Panc1 (cell line): ENCODE measurements at places on chromosomes 1 and 21. TPM values are rescaled to one million over a fixed set of nuclear protein-coding genes. Genes with fewer than 3 reads are reported as not detected.

The CR1L gene
- total RNA-seq = not detected

- H3K4me3 ChIP-seq = no peak overlapping the region
- no peaks in the 10 kb centered on the region for H3K36me3 ChIP-seq
- H3K27me3 ChIP-seq = no peaks in the 10 kb centered on the region
These were observed 109.3 kb upstream of the SPATA6 start for GRCh38 chr1:48581270-48581669.

- no peaks in the 10 kb centered on the region for H3K4me1 ChIP-seq
- no peaks in the 10 kb centered on the region for H3K27me3 ChIP-seq
- no peak overlapping the region for H3K4me3 ChIP-seq
- no peaks in the 10 kb centered on the region for H3K36me3 ChIP-seq
These were observed 52.8 kb upstream of the TBX15 start for GRCh38 chr1:119040906-119041305.

- H3K4me3 ChIP-seq = no peak overlapping the region
- no peaks in the 10 kb centered on the region for H3K4me1 ChIP-seq
- no peaks in the 10 kb centered on the region for H3K36me3 ChIP-seq
- no peaks in the 10 kb centered on the region for H3K27me3 ChIP-seq
- DNase-seq = peak; percentile 54
- H3K27ac ChIP-seq = no peak overlapping the region
These were observed 28.5 kb downstream of the CNIH3 start for GRCh38 chr1:224644553-224645154.

The PGLYRP3 gene
- total RNA-seq = not detected

GRCh38 chr1:2432441-2432844, 20.1 kb upstream of the PEX10 start:
- H3K27ac ChIP-seq = no peak overlapping the region
- H3K4me3 ChIP-seq = no peak overlapping the region
- no peaks in the 10 kb centered on the region for H3K27me3 ChIP-seq
- peaks cover 3% of the 10 kb centered on the region; the same call in 1 of the 2 replicates for H3K4me1 ChIP-seq
- DNase-seq = no peak

DNA sequence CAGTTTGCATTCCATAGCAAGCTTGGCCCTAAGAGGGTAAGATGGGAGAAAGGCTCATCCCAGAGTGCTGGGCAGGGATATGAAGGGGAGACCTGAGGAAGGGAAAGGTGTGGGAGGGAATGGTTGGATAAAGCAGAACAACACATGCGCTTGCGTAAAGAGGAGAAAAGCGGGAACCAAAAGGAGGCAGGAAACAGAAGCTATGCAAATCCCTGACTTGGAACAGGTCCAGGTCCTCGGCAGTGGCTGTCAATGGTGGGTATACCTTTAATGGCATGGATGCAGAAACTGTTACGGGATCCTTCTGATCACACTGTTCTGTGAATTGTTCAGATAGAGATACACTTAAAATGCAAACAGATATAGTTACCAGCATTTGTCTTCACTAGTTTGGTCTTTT, 455.6 kb downstream of the SIPA1L2 start:
- no peaks in the 10 kb centered on the region for H3K27me3 ChIP-seq
- H3K4me1 ChIP-seq = no peaks in the 10 kb centered on the region
- DNase-seq = no peak
- H3K36me3 ChIP-seq = no peaks in the 10 kb centered on the region

The BCL2L15 gene
- total RNA-seq = 0.10 TPM

DNA sequence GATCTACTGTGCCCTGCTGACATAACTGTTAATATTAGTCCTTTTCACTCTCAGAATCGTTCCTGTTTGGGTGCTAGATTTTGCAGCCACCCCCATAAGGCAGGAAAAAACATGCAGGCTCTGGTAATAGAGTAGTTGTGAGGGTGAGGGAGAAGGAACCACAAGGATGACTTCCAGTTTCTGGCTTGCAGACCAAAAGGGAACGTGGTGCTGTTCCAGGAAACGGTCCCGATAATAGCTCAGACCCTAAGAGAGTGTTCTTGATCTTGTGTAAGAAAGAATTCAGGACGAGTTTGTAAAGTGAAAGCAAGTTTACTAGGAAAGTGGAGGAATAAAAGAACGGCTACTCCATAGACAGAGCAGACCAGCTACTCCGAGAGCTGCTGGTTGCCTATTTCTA, 50.7 kb upstream of the RHOU start:
- H3K36me3 ChIP-seq = no peaks in the 10 kb centered on the region
- no peaks in the 10 kb centered on the region for H3K27me3 ChIP-seq
- no peaks in the 10 kb centered on the region; the same call in 1 of the 2 replicates for H3K4me1 ChIP-seq

DNA sequence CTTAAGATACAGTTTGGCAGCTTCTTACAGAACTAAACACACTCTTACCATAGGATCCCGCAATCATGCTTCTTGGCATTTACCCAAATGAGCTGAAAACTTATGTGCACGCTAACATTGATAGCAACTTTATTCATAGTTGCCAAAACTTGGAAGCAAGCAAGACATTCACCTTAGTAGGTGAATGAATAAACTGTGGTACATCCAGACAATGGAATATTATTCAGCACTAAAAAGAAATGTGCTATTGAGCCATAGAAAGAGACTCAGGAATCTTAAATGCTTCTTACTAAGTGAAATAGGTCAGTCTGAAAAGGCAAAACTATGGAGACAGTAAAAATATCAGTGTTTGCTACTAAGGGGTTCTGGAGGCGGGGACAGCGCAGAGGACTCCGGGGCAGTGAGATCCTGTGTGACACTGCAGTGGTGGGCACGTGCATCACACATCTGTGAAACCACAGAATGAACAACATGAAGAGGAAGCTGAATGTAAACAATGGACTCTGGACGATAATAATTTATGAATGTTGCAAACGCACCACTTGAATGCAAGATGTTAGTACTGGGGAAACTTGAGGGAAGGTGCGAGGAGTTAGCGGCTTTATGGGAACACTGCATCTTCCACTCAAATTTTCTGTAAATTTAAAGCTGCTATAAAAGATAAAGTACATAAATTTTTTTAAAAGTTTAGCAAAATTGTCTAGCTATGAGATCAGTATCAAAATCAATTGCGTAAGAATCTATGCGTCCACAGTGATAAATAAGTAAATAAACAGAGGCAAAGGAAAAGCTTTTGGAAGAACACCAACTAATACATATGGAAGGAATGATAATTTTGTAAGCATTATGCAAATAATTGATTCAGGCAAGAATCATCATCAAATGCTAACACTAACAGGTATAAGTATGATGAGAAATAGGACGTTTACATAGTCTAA, 15.4 kb upstream of the SPATC1L start:
- no peaks in the 10 kb centered on the region for H3K27me3 ChIP-seq
- no peak for DNase-seq
- H3K4me1 ChIP-seq = no peaks in the 10 kb centered on the region
- H3K36me3 ChIP-seq = peaks cover 6% of the 10 kb centered on the region; the same call in 1 of the 2 replicates

DNA sequence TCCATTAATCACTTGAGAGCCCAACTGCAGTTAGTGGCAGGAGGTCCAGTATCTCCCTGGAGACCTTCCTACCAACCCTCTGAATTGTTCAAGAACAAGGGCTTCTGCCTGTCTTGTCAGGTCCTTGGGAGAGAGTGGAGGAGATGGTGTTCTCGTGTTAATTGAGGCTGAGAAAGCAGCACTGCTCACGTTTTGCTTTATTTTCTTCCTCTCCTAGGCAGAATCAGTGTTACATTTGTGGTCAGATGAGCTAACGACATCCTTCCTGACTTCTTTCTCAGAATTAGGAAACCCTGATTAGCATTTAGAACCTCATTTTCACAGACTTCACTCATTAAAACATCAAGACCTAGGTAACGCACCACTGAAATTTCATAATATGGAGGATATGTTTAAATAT, 26.4 kb upstream of the LRIG2 start:
- no peak for DNase-seq
- H3K4me3 ChIP-seq = no peak overlapping the region
- H3K27me3 ChIP-seq = no peaks in the 10 kb centered on the region
- H3K4me1 ChIP-seq = no peaks in the 10 kb centered on the region

GRCh38 chr1:7552402-7552801, 218.7 kb upstream of the VAMP3 start:
- H3K27ac ChIP-seq = no peak overlapping the region; the same call in 1 of the 2 replicates
- no peaks in the 10 kb centered on the region for H3K27me3 ChIP-seq
- H3K4me1 ChIP-seq = peaks cover 29% of the 10 kb centered on the region
- H3K36me3 ChIP-seq = no peaks in the 10 kb centered on the region

The PPIAL4G gene
- not detected for total RNA-seq

DNA sequence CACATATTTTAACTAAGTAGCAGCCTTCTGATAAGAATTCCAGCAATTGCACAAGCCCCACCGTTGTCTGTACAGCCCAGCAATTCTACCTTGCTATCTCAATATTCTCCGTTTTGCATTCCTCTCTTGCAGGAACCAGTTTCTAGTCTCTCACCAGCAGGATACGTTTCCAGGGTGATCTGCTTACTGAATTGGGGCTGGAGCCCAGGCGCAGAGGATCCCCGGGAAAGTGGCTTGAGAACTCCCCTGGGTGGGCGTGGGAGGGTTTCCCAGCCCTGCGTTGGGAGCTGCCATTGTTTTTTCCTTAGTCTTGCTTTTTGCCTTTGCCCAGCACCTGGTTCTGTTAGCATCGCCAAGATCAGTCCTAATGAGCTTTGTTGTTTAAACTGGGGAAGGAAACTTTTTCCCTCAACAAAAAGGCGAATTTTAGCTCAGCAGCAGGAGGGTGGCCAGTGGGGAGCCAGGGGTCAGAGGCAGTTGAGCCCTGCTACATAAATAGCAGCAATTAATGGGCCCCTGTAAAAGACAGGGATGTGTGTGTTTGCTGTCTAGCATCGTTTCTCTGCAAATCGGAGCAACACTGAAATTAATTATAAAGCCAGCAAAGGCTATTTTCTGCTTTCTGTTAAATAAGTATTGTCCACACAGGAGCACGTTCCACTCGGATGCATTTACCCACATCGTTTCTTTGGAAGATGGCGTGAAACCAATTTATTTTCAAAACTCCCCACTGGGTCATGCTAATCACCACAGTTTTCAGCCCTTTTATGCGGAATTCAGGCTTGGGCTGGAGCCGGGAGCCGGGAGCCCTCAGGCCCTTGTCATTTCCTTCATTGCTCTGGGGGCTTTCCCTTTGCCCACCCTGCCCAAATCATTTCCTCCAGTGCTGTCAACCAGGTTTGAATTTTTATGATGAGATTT, 36.6 kb downstream of the HUNK start:
- no peaks in the 10 kb centered on the region for H3K36me3 ChIP-seq
- no peak overlapping the region for H3K27ac ChIP-seq
- H3K4me3 ChIP-seq = no peak overlapping the region
- no peaks in the 10 kb centered on the region for H3K4me1 ChIP-seq

DNA sequence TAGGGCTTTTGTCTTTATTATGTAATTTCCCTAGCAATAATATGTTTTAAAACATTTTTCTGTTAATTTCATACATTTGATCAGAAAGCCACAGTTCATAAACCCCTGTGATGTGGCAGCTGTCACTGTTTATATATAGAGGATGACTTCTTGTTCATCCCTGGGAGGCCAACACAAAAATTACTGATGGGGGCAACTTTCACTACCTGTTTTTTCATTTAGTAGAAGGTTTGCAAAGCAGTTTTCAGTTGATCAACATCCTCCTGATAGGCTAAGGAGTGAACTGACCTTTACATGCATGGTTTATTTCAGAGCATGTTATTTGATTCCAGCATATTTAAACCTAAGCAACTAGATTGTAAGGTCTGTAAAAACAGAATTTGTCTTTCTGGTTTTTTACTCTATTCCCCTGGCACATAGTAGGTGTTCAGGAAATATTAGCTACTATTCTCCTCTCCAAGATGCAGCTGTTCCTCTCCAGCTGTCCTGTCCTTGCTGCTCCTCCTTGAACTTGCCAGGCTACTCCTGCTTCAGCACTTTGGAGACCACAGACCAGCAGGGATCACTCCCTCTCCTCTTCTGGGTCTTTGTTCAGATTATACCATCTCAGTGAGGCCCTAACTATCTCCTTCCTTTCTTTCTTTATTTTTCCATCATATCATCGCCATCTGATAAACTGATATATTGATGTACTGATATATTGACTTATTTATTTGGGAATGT, 54.7 kb downstream of the ROR1 start:
- no peak for DNase-seq
- H3K36me3 ChIP-seq = no peaks in the 10 kb centered on the region
- H3K4me3 ChIP-seq = no peak overlapping the region
- H3K27me3 ChIP-seq = no peaks in the 10 kb centered on the region
- peaks cover 10% of the 10 kb centered on the region; the same call in 1 of the 2 replicates for H3K4me1 ChIP-seq

- H3K4me3 ChIP-seq = no peak overlapping the region
- DNase-seq = no peak
- H3K4me1 ChIP-seq = no peaks in the 10 kb centered on the region
- no peak overlapping the region for H3K27ac ChIP-seq
- no peaks in the 10 kb centered on the region for H3K36me3 ChIP-seq
These were observed 376.3 kb downstream of the KCNH1 start for GRCh38 chr1:210757677-210758076.

GRCh38 chr1:60296794-60297193, 223.2 kb upstream of the C1orf87 start:
- H3K27ac ChIP-seq = no peak overlapping the region
- H3K4me1 ChIP-seq = no peaks in the 10 kb centered on the region
- no peaks in the 10 kb centered on the region for H3K36me3 ChIP-seq
- H3K4me3 ChIP-seq = no peak overlapping the region
- H3K27me3 ChIP-seq = no peaks in the 10 kb centered on the region
- no peak for DNase-seq

The CRABP2 gene
- 1,115 TPM for total RNA-seq

- no peaks in the 10 kb centered on the region for H3K4me1 ChIP-seq
- H3K27ac ChIP-seq = no peak overlapping the region
- no peak overlapping the region for H3K4me3 ChIP-seq
- no peak for DNase-seq
- H3K36me3 ChIP-seq = no peaks in the 10 kb centered on the region
These were observed 37.0 kb downstream of the PACC1 start for GRCh38 chr1:212377644-212378043.

- no peak overlapping the region for H3K27ac ChIP-seq
- no peaks in the 10 kb centered on the region for H3K36me3 ChIP-seq
- H3K27me3 ChIP-seq = no peaks in the 10 kb centered on the region
- H3K4me3 ChIP-seq = no peak overlapping the region
These were observed 71.6 kb downstream of the XCL2 start for GRCh38 chr1:168472223-168472622.

GRCh38 chr1:114078116-114078515, 75.6 kb downstream of the SYT6 start:
- no peak for DNase-seq
- no peaks in the 10 kb centered on the region for H3K36me3 ChIP-seq
- no peaks in the 10 kb centered on the region for H3K27me3 ChIP-seq
- no peak overlapping the region for H3K4me3 ChIP-seq
- no peaks in the 10 kb centered on the region for H3K4me1 ChIP-seq

The DMRTA2 gene
- total RNA-seq = not detected

The TARS2 gene
- total RNA-seq = 28.2 TPM

DNA sequence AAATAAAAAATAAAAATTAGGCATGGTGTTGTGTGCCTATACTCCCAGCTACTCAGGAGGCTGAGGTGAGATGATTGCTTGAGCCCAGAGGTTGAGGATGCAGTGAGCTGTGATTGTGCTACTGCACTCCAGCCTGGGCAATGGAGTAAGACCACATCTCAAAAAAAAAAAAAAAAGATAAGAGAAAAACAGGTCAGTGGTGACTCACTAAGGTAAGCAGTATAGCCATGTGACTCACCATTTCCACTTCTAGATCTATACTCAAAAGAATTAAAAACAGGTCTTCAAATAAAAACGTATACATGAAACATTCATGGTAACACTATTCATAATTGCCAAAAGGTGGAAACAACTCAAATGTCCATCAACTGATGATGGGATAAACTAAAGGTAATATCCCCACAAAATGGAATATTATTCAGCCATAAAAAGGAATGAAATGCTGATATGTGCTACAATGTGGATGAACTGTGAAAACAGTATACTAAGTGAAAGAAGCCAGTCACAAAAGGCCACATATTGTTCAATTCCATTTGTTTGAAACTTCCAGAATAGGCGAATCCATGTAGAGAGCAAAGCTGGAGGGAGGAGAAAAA, 75.1 kb downstream of the ZNF281 start:
- H3K27me3 ChIP-seq = no peaks in the 10 kb centered on the region
- H3K27ac ChIP-seq = no peak overlapping the region
- H3K4me1 ChIP-seq = peaks cover 12% of the 10 kb centered on the region

The DISP3 gene
- total RNA-seq = 1.1 TPM
